ENCODE measurements at places on chromosomes 7 and 10.

- DNase-seq, result no peak
Measured at GRCh38 chr7:120877701-120878100, 19.8 kb upstream of the TSPAN12 start.

GRCh38 chr10:118045158-118045836 is 1.4 kb downstream of the RAB11FIP2 start:
- DNase-seq, result no peak

- no peak for DNase-seq
Measured at GRCh38 chr10:74078037-74078436, 72.6 kb downstream of the AP3M1 start.

- no peak for DNase-seq
Measured at GRCh38 chr7:140235114-140235513, 58.3 kb upstream of the KDM7A start.

DNA sequence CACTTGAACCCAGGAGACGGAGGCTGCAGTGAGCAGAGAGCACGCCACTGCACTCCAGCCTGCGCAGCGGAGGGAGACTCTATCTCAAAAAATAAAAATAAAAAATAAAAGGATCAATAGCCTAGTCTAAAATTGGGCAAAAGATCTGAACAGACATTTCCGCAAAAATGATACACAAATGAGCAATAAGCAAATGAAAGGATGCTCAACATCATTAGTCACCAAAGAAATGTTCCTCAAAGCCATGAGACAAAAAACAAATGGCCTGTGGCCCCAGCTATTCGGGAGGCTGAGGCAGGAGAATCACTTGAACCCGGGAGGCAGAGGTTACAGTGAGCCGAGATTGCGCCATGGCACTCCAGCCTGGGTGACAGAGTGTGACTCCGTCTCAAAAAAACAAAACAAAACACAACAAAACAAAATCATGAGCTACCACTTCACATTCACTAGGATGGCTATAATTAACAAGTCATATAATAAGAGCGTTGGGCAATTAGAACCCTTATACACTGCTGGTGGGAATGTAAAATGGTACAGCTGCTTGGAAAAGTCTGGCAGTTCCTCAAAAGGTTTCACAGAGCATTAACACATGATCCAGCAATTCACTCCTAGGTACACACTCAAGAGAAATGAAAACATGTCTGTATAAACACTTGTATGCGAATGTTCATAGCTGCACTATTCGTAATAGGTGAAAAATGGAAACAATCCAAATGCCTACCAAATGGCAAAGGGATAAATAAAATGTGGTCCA is 3.1 kb downstream of the DAGLB start:
- no peak for DNase-seq

DNA sequence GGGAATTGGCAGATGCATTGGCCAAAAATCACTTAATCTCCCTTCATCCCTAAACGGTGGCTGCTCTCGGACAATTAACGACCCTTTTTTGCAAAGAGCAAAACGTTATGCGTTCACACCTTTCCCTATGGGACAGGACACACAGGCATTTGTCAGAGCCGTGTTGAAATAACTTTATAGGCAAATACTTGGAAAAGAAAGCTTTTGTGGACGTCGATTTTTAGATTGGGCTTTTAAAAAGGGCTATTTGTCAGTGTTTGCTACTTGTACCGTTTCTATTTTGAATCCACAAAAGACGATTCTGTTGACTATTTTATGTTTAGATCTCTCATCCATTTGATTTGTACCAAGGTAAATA is 245.6 kb downstream of the SLC25A13 start:
- DNase-seq, result no peak

DNA sequence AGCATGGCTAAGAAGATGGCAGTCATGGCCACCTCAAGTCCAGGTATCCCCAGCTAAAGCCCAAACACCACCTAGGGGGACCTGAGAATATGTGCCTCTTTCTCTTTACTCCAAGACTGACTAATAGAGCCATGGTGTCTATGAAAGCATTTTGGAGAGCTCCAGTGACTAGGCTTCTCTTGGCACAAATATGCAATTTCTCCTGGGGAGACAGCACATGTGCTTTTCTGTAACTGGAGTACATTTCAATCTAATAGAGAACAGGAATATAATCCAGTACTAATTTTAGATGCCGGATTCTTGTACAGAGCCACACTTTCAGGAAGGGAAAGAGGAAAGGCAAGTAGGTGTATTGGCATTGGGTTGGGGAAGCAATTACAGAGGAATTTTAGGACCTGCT is 260.1 kb downstream of the BMPER start:
- DNase-seq, result no peak

GRCh38 chr10:57294698-57295097 is 933.6 kb upstream of the ZWINT start:
- no peak for DNase-seq

DNA sequence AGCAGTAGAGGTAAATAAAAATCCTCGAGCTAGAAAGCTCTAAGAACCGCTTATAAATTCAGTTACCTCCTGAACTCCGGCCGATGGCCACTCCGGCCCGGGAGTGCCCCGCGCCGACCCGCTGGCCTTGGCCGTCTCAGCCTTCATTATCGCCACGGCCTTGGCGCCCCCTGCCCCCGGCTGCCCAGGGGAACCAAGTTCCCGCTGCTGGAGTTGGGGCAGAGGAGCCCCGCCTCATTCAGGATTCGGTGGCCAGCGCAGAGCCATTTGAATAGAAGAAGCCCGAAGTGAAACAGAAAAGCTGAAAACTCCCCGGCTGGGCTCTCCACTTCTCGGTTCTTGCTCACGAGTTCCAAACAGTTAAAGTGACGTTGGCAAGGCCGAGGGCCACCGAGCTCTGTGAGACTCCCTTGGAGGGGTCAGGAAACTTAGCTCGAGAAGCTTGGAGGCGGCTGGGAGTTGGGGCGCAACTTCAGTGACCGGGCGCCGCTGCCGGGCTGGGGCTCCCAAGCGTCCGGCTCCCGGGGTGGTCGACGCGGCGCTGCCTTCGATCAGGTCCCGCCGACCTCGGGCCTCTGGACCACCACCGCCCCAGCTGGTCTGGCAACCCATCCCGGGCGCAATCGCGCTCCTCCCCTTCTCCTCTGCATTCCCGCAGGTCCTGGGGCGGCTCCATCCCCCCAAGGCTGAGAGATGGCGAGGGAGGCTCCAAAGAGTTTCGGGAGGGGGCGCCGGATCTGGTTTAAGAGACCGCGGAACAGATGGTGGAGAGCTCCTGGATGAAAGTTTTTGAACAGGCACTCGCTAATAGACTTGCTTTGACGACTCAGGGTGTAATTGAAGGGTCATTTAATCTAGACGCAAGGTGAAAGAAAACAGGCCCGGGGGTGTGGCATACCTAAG is 5.8 kb upstream of the FEZF1 start:
- DNase-seq, result no peak

DNA sequence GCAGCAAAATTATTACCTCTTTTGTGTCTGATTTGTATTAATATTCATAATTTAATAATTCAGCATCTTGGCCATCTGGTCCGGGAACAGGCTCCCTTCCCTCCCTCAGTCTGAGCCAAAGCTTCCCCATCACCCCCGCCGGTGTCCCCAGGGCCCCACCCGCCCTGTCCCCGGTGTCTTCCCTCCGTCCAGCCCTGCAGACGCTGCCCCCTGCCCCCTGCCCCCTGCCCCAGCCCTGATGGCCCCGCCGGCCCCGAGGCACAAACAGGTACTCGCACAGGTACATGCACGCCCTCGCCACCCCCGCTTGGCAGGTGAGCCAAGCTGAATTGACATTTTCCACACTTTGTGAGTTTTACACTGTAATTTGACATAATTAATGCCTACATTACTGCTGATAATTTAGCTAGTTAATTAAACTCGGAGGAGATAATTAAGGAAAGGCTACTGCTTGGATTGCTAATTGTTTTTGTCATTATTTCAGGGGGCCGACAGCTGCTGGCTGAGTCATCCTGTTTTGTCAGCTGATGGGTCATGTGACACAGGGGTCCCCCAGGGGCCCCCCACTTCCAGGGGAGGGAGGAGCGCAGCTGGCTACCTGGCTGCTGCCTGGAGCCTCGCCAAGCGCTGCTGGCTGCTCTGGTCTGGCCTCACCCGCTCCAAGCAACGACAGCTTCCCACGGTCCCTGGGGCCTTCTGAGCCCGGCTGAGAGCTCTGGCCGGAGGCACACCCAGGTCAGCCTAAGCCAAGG is 36.6 kb downstream of the MICALL2 start:
- DNase-seq, result no peak

Measured in activated B cell treated with CpG ODN at 0.5 μM for 24 hours (primary cell).